Fibroblast of mammary gland (primary cell): ENCODE measurements at places on chromosomes 7 and 10.

- DNase-seq: no peak
Observed at GRCh38 chr10:63273577-63273976, 140.4 kb downstream of the NRBF2 start.

DNA sequence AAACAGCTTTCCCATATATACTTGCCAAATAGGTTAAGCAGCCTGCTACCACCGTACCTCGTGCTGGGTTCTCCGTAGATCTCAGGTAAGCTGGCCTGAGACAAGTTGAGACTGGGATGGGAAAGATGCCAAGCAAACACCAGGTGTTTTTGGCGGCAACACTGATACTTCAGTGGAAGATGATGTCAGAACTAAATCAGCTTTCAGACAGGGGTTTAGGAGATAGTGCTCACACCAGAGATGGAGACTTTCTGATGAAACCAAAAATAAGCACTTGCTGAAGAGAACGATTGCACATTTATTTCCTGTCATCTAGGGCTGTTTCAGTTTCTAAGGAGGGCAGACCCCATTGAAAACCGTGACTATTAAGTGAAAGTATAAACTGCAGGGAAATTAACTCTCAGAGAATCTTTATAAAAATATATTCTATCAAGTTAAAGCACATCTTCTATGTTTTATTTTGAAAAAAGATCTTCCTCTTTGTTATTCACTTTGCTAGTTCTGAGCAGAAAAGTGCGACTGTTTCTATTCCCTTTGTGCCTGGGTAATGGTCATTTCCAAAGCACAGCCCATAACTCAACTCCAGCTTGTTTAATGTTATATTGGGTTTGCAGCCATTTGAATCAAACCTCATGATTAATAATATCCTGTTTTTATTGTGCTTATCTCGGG lies 149.9 kb downstream of the CPED1 start:
- no peak for DNase-seq

DNA sequence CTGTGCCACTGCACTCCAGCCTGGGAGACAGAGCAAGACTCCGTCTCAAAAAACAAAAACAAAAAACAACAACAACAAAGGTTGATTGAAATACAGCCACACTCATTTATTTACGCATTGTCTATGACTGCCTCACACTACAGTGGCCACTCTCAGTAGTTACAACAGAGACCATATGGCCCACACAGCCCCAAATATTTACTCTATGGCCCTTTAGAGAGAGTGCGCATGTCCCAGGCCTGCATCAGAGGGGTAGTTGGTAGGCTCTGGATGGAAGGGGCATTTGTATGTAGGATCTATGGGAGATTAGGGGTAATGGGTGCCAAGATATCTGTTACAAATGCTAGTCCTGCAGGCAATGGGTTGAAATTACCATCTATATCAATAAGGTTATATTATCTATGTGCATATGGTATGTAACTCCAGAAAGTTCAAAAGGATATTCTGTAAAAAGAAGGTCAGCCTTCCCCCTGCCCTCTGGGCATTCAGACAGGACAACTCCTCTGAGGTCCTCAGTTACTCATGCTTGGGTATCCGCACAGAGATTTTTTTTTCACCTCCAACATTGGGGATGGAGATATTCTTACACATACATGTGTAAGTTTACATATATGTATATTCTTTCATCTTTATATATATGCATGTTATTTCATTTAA lies 56.3 kb downstream of the DENND2A start:
- no peak for DNase-seq

- peak; percentile 98 for DNase-seq
Observed at GRCh38 chr7:36115448-36116321, 37.4 kb upstream of the EEPD1 start.

GRCh38 chr7:138865843-138866242 lies 67.8 kb upstream of the ATP6V0A4 start:
- no peak for DNase-seq

- DNase-seq: peak; percentile 66
Observed at GRCh38 chr10:18140149-18140956, at the start of gene CACNB2. Gene CACNB2 (plus strand): TSS chr10:18140424.
